ENCODE measurements at places on chromosomes 7 and 10.

GRCh38 chr10:6054884-6055283 lies 7.3 kb downstream of the IL2RA start:
- DNase-seq, result no peak

GRCh38 chr7:102966465-102966864 lies 53.7 kb downstream of the LRRC17 start:
- no peak for DNase-seq

DNA sequence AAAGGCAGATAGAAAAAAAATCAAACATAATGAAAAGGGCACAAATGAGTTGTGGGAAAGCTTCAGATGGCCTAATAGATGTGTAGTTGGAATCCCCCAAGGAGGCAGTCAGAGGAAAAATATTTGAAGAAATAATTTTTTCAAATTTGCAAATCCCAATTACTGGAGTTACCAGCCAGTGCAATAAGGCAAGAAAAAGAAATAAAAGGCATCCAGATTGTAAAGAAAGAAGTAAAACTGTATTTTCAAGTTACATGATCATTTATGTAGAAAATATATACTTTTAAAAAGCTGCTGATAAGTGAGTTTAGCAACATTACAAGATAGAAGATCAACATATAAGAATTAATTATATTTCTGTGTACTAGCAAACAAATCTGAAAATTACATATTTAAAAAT lies 329.0 kb downstream of the SDK1 start:
- no peak for DNase-seq

DNA sequence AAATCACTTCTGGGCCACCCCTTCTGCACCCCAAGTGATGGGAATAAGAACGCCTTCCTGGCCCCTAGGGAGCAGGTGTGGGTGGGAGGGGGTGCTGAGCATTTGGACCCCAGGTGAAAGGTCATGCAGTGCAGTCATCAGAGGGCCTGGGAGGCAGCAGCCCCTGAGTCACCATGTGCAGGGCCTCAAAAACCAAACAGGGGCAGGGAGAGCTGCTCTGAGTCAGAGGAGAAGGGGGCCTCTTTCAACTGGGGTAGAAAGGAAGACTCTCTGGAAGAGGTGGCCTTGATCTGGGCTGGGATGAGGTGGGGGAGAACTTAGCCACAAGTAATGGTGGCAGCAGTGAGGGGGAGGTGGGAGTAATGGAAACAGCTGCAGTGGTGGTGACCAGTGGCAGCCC lies 164.3 kb downstream of the BUB3 start:
- DNase-seq, result no peak

DNA sequence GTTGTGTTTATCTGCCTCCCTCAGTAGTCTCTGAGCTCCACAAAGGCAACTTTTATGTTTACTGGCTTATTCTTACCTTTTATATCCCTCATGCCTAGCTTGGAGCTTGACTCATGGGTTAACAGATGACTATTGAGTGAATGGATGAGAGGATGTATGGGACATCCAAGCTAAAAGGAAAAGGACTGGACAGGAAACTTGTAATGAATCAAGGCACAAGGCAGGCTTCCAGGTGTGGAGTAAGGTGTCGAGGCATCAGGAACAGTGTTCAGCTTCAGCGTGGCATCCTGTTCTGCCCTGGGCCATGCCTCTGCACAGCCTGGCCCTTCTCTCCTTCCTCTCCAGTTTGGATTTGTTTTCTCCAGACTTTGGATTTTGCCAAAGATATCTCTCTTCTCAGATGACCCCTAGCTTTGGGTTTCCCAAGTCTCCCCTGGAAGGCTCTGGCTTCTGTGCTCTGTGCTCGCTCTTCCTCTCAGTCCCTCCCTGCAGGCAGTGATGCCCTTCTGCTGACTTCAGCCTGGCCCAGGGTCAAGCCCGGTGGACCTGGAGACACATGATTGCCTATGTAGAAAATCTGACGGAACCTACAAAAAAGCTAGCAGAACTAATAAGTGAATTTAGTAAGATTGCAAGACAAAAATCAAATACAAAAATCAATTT lies 367.3 kb downstream of the CXCL12 start:
- no peak for DNase-seq

DNA sequence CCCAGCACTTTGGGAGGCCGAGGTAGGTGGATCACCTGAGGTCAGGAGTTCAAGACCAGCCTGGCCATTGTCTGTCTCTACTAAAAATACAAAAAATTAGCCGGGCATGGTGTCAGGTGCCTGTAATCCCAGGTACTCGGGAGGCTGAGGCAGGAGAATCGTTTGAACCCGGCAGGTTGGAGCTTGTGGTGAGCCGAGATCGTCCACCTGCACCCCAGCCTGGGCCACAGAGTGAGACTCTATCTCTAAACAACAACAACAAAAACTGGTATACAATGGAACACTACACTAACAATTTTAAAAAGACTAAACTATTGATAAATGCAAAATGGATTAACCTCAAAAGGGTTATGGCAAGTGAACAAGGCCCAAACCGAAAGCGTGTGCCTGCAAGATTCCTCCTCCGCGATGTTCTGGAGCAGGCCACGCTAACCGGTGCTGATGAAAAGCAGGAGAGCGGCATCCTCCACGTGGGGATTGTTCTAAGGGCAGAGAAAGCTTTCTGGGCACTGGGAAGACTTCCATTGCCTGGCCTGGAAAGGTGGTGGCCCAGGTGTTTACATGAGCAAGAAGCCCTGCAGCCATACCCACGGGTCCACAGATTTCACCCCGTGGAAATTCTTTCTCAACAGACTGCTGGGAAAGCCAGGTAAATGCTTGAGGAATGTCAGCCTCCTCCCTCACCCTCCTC lies 53.8 kb downstream of the PDGFA start:
- DNase-seq, result no peak

DNA sequence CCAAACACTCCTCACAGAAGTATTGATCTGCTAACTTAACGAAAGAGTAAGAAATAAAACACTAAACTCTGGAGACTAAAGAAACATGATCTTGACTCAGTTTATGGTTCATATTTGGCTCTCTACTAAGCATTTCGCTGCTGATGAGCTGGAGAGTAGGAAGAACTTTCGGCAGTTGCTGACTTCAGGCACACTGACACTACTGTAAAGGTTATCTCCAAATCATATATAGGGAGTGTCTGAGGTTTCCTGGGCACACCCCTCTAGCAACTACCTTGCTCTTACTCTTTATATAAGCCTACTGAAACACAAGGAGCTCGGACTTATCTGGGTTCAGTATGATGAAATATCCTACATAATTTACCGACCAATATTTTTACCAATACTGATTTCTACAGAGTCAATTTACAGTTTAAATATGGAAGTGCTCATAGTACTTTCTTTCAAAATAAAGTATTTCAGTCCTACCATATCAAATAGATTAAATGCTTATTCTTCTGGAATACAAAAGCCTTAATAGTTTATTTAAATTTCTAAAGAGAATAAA lies 39.5 kb downstream of the ERCC6 start:
- no peak for DNase-seq

DNA sequence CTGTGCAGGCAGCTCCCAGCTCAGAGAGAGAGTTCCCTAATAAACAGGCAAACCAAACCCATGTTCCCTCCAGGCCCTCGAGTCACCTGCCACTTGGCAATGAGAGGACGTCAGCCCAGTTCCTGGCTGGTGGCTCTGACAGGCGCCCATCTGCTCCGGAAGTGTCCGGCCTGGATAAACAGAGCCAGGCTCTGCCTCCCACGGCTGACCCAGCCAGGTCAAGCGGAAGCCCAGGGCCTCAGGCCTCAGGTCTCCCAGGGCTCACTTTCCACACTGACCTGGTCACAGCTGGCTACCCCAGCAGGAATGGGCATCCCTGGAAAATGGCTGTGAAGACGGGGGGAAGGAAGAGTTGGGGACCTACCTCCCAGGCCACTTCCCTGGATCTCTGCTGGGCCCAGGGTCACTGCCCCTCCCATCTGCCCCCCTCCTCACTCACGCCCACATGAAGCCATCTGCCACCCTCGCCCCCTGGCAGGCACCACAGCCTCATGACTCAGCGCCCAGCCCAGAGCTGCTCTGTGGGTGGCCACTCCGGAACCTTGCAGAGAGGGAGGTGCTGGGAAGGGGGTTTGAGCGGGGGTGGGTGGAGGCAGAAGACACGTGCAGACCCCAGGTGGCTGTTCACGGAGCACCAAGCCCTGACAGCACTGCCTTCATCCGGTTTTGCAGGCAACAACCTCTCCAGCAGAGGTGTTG lies 37.4 kb upstream of the DUSP5 start:
- DNase-seq, result no peak

DNA sequence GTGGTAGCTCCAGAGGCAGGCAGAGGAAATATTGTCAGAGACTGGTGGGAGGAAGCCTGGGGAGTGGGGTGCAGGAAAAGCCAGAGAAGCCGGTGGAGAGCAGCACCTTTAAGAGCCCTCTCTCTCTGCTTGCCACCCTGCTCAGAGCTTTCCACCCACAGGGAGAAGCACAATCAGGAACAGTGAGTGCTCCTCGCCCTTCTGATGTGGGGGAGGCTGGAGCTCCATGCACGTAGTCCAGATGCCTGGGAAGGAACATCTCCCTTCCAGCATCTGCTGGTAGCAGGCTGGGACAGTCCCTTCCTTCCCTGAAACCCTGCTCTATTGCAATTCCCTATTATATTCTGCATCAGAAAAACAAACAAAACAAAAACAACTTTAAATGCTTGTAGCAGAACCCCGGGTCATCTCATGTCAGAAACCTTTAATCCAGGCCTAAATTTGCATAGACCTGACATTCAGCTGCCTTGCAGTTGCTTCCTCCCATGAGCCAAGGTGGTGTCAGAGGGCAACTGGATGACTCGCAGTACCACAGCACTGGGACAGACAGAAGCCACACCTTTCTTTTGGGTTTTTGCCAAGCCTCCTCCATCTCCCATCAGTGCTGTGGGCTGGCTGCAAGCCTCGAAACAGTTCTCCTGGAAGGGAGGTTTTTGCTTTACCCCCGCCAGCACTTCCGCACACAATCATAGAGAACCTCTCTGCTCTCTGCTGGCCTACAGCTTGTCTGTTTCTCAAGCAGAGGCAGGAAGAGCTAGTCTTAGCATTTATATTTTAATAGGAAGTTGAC lies 13.1 kb downstream of the AVPI1 start:
- DNase-seq, result peak; percentile 22

DNA sequence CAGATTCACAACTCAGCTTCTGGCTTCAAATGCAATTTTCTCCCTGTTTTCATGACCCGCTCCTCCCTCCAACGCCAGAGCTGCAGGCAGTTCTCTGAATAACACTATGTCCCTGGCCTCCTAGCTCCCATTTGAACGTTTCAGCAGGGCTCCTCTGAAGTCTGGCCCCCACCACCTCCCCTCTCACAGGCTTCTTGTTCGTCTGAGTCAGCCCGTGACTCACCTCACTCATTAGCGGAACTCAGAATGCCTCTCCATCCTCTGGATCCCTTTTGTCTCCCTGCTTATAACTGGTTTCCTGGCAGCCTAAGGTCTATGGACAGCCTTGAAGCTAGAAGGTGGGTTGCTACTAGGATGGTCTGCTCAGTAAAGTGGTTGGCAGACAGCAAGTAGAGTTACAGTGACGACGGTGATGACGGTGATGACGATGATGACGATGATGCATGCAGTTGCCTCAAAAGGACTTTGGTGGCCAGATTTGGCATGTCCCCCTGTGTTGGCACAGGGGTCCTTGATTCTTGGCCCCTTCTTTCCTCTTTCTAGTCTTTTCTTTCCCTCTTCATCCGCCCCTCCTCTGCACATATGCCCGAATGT lies 83.3 kb upstream of the MKLN1 start:
- DNase-seq, result peak; percentile 54

GRCh38 chr7:66219805-66220204 lies 14.7 kb downstream of the TPST1 start:
- no peak for DNase-seq

DNA sequence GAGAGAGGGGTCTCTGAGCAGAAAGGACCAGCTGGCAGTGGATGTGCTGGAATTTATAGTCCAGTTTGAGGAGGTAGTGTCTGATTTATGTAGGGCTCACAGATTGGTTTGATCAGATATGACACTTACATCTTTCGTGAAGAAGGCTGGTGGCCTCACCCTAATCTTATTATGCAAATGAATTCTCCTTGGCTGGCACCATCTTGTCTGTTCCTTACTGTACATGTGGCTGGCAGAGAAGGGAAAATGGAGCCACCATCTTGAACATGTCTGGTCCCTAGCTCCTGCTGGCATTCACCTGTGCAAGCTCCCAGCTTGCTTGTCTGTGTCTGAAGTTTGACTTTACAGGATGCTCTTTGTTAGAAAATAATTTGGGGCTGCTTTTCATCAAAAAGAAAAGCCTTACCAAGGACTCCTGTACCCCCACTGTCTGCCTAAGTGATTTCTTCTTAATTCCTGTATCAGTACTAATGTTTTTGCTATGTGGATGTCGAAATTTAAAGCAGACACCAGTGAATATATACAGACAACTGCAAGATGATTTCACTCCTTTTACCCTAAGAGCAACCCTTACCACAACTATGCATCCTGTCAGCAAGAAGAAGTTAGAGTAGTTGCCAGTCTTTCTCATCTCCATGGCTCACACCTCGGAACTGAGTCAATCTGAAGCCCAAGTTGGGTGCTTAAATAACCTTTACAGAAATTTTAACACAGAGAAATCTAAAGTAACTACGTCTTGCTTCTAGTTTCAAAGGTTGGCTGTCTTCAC lies 322.0 kb upstream of the SEMA3D start:
- no peak for DNase-seq

DNA sequence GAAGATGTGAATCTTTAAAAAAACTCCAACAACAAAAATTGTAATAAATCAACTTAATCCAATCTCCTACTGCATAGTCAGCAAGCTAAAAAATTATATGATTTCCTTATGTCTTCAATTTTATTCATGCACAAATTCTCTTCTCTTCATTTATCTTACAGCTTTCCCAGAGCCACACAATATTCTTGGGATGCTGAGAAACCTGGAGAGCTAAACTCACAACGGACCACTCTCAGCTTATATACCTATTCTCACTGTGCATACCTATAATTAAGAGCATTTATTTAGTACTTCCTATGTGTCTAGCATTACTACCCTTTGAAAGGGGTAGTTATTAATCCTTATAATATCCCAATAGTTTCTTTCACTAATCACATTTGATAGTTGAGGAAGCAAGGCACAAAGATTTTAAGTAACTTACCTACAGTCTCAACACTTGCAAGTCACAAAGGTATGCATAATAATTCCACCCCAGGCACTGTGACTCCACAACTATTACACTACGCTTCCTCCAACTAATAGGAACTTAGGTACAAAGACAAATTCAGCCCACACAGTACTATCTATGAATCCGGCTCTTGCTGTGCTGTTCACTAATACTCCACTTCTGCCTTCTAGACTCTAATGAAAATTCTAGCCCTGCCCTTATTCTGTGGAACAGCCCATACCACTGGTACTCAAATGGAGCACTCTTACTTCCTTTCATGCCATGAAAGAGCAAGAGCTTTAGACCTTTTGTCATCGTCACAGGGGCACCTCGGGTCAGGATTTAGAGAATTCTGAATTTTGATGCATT lies 5.1 kb downstream of the CCDC71L start:
- no peak for DNase-seq

- DNase-seq, result no peak
Observed at GRCh38 chr7:1593091-1593866, 23.4 kb upstream of the PSMG3 start.

DNA sequence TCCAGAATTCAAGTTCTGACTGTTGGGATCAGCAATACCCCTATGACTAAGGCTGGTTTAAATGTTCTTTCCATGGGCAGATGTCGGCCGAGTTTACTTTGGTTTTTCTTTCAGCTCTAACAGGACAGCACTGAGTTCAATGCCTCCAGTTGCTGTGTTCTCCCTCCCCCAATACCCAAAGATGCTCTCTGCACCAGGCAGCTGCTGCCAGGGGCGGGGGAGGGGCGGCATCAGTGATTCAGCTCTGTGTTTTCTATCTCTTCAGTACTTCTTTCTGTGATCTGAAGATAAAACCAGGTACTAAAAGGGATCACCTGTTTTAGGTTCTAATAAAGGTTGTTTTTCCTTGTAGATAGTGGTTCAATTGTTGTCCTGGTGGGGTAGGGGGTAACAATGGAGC lies 576.7 kb upstream of the POT1 start:
- DNase-seq, result no peak

All from T1000 (cell line).